ENCODE measurements at places on chromosomes 6 and 20.

DNA sequence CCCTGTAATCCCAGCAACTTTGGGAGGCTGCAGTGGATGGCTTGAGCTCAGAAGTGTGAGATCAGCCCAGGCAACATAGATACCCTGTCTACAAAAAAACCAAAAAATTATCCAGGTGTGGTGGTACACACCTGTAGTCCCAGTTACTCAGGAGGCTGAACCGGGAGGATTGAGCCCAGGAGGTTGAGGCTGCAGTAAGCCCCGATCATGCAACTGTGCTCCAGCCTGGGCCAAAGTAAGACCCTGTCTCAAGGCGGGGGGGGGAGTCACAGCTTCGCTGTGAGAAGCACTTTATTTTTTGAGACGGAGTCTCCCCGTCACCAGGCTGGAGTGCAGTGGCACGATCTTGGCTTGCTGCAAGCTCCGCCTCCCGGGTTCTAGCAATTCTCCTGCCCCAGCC is 54.2 kb downstream of the EZR start:
- DNase-seq, result no peak

GRCh38 chr6:166259296-166259977 is 48.8 kb downstream of the PRR18 start:
- no peak for DNase-seq

- DNase-seq, result no peak
Observed at GRCh38 chr6:155706341-155706740, 250.7 kb upstream of the NOX3 start.

- DNase-seq, result no peak
Observed at GRCh38 chr6:1387876-1388629, 1.3 kb upstream of the FOXF2 start.

- DNase-seq, result no peak
Observed at GRCh38 chr6:13112921-13113320, 215.4 kb downstream of the TBC1D7 start.

DNA sequence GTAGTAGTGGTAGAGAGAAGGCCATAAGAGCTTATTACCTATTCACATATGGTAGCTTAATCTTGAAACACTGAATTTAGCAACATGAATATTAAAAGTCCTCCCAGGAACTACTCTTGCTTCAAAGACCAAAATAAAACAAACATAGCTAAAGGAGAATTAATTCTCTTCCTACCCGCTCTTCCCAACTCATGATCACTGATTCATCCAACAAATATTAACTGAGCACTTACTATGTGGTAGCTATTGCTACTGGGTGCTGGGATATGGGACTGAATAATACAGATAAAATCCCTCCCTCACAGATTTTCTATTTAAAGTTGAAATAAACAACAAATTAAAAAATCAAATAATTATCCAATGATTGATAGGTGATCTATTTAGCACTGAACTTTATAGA is 287.1 kb downstream of the BTBD9 start:
- DNase-seq, result no peak

- no peak for DNase-seq
Observed at GRCh38 chr6:52230685-52231084, 13.6 kb downstream of the IL17F start.

- DNase-seq, result no peak
Observed at GRCh38 chr6:149384464-149384863, 15.6 kb upstream of the SUMO4 start.

DNA sequence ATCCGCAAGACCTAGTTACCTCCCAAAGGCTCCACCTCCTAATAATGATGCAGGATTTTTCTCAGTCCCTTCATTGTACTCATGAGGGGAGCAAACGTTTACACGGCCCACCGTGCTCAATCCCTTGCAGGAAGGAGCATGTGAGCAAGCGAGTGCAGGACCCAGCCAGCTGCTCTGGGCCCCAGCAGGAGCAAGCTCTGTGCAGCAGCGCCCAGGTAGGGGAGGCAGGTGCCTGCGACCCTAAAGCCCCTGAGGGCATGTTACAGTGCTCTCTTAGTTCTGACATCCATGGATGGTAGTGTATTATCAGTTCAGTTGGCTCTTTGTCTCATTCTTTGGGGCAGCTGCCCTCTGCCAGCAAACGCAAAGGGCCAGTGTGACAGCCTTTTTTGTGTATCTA is 143.4 kb downstream of the TBXT start:
- no peak for DNase-seq

DNA sequence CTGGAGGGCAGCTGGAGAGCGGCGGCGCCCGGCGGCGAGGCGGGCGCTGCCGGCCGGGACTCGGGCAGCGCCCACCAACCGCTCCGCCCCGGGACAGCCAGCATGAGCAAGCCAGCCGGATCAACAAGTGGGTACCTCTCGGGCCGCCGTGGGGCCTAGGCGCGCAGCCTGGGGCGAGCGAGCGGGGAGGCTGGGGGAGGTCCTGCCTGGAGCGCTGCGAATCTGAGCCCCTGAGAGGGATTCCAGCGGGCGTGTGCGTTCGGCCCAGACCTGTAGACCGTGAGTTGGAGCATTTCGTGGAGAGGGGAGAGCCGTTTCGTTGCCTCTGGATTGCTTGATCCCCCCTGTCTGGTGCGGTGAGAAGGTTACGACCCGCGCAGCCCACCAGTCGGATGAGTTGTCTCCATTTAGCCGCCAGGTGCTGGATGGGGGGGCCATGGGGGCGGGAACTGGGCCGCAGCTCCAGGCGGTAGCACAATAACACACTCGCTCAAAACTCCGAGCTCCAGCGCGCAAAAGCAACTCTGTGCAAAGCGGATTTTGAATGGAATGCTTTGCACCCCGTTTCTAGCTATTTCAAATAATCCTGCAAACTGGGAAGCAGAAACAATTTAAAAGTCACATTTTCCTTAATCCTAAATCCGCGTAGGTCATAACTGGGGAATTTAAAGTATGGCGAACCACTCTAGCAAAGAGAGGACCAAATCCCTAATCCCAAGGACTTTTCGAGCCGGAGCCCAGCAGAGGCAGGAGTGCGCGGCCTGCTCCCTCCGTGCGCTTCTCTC is 1.0 kb downstream of the NR2E1 start:
- no peak for DNase-seq

Data from fibroblast of the aortic adventitia (primary cell).